Stimulated activated CD8-positive, alpha-beta memory T cell treated with anti-CD3 and anti-CD28 coated beads, Interleukin-2, amount 100 ng/mL, for 1 hour (primary cell): ENCODE measurements at places on chromosomes 2 and 18.

DNA sequence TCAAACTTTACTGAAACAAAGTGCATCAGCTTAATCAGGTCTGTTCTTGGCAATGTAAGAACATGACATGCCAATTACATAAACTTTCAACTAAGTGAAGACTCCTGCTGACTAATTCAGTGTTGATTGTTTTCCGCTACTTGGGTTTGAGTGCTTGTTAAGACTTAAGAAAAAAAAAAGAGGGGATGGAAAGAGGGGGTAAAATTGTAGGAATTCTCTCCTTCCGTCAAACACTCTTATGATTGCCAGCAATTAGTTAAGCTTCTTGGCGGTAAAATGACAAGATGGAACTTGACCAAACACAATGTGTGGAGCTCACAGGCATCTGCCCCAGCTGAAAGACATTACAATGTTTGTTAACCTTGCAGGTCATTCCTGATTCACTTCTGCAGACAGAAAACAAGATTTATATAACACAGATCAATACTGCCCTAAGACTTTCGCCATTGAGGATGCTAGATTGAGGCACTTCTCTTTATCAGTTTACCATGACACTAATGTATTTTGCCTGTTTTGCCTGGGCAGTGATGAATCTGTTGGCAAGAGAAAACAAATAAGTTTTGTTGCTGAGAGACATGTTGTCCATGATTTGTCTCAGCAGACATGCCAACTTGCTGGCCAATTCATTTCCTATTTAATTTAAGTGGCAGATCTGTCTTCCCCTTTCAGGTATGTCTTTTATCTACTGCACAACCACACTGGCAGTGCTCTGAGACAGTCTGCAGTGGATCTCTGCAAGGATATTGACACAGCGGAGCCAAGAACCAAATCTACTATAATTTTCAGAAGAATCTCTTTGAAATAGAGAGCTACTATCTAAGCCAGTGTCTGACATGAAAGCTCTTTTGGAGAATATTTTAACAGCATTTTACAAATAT is 410.0 kb upstream of the KCNH7 start:
- DNase-seq: no peak

GRCh38 chr18:10265560-10266333 is 188.7 kb upstream of the APCDD1 start:
- DNase-seq: no peak

GRCh38 chr18:77203071-77203470 is 46.6 kb upstream of the GALR1 start:
- DNase-seq: no peak

DNA sequence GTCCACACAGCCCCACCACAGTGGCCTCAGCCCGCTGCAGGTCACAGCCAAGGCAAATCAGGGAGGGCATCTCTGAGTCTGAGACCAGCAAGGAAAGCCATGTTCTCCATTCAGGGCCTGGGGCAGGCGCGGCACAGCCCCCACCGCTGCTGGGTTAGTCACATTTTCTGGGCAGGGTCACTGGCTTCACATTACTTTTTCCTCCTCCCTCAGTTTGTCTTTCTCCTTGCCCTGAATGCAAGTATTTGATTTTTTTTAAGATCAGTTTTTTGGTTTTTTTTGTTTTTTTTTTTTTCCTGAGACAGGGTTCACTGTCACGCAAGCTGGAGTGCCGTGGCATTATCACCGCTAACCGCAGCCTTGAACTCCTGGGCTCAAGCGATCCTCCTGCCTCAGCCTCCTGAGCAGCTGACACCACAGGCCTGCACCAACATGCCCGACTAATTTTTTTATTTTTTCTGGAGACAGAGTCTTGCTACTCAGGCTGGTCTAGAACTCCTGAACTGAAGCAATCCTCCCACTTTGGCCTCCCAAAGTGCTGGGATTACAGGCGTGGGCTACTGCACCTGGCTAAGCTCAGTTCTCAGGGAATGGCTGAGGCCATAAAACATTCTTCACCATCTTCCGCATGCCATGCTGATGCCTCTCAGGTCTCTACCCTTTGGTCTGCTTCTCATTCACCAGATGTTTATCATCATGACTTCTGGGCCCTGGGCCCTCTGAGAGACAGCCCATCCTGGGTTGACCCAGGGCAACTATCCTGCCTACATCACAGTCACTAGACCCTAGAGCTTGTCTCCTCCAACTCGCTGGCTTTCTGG is 628 bp upstream of the CAPG start:
- DNase-seq: no peak

GRCh38 chr18:3648200-3648599 is 198.2 kb downstream of the TGIF1 start:
- no peak for DNase-seq

DNA sequence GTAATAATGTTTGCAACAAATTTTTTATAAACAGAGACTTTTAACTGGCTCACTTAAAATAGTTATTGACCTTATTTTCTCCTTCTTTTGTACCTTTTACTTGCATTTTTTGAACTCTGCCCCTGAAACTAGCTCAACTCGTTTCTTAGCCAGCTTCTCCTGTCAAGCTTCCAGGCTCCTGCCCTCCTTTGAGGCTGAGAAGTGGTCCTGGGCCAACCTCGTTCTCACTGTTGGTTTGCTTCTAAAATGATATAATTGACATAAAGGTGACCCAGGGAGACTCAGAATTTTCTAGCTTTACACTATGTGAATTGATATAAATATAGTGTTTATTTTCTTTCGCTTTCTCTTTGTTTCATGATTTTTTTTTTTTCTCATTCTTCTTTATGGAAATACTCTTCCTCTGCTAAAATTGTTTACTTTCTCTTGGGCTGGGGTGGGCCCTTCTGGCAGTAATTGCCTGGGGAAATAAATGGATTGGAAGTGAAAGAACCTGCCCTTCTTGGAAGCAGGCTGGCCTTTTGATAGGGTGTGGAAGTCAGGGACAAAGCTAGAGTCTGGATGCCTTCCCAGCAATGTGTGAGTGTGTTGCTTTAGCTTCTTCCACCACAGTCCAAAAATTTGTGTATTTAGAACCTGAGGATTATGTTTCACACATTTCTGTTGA is 30.7 kb downstream of the GPD2 start:
- DNase-seq: no peak

DNA sequence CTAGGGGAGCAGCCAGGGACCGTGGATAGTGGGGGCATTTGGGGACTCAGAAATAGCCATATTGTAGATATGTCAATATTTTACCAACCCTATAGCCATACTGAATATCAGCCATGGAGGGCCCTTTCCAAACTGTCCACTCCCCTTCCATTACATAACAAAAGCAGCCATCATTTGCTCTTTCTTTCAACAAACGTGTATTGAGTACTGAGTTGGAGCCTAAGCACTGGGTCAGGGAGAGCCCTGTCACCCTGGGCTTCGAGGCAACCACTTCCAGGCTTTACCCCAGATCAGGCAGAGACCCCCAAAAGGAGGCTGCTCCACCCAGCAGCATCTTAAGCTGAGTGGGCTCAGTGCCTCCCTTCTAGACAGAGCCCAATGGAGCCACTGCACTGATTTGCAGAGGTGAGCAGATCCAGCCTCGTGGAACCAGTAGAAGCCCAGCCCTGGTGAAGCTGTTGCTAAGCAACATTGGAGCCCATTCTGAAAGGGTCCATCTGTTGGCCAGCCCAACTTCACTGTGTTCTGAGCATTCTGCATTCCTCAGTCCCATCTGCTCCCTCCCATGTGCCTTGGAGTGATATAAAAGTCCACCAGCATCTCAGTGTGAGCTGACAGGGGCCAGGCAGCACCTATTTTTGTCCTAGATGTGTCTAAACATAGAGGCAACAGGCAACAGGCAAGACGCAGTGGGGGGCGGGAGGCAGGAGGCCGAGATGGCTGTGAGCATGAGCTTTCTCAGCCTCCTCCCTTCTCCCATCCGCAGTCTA is 112.1 kb downstream of the PLB1 start:
- no peak for DNase-seq

- DNase-seq: no peak
These were observed 42.2 kb downstream of the TAF4B start for GRCh38 chr18:26268454-26268853.

DNA sequence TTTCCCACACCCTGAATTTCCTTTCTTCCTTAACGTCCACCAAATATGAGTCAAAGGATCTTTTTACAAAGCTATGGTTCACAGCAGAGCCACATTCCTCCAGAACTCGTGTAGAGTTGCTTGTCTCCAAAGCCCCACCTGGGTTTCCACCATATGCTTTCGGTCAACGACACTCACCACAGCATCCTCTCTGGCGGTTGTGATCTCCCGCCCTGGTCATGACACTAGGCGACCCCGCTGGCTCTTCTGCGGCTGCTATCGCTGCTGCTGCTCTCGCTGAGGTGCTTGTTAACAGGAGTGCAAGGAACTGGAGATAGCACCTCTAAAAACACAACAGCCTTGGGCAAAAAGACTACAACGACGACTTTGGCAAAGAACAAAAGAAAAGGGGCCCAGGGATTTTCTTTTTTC is 340 bp downstream of the SLC40A1 start:
- DNase-seq: no peak

GRCh38 chr2:162196638-162197037 is 44.6 kb upstream of the GCG start:
- DNase-seq: no peak

- no peak for DNase-seq
These were observed 1888.3 kb upstream of the CELF4 start for GRCh38 chr18:39453882-39454281.
